SK-N-MC (cell line): ENCODE measurements at places on chromosomes 2 and 18.

DNA sequence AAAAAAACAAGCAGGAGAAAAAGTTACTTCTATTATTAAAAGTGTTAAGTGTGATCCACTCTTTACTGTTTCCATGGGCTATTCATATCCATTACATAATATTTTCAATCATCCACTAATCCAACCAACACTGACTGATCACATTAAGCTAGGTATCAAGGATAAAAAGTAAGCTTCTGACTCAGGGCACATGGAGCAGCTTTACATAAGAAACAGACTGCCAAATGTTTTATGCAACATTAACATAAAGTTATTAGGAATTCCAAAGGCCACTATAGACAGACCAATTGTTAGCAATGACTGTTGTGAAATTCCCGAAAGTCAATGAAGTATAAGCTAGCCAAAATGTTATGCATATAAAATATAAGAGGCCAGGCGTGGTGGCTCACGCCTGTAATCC is 277.6 kb downstream of the ZEB2 start:
- no peak for DNase-seq

- no peak for DNase-seq
Measured at GRCh38 chr2:69605284-69605683, 38.3 kb downstream of the AAK1 start.

DNA sequence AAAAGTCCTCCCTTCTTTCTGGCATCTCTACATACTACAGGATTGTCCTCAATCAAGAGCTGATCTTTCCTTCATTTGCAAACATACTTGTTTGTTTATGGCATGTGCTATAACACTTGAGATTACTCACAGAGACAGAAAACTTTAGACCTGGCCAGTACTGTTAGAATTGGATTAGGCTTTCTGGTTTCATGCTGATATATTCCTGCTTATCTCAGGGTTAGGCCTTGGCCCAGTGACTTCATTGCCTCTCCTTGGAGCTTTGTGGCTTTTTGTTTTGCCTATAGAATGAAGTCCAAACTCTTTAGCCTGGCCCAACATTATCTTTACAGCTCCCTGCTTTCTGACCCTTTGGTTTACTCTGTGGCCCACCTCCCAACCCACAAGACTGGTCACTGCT is 363.3 kb downstream of the ALK start:
- no peak for DNase-seq

DNA sequence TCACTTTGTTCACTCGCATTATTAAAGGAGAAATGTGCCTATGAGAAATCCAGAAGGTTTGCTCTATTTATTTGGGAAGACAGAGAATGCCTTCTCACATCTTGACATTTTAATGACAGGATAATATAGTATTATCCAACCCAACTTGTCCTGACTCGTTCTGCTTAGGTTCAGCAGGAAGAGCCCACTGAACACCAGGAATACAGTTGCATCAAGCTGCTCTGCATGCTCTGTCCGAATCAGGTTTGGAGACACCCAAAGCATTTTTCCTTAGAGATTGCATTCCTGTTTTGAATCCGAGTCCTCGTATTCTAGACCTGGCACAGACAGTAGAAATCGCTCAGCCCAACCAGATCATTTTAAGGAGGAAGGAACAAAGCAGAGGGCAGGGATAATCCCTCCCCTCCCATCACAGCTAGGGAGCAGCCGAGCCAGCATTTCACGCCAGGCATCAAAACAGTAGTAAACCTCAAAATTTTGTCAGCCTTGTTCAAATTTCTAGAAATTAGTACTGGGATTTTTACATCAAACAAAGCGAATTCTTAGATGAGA is 837.4 kb upstream of the ID2 start:
- no peak for DNase-seq

DNA sequence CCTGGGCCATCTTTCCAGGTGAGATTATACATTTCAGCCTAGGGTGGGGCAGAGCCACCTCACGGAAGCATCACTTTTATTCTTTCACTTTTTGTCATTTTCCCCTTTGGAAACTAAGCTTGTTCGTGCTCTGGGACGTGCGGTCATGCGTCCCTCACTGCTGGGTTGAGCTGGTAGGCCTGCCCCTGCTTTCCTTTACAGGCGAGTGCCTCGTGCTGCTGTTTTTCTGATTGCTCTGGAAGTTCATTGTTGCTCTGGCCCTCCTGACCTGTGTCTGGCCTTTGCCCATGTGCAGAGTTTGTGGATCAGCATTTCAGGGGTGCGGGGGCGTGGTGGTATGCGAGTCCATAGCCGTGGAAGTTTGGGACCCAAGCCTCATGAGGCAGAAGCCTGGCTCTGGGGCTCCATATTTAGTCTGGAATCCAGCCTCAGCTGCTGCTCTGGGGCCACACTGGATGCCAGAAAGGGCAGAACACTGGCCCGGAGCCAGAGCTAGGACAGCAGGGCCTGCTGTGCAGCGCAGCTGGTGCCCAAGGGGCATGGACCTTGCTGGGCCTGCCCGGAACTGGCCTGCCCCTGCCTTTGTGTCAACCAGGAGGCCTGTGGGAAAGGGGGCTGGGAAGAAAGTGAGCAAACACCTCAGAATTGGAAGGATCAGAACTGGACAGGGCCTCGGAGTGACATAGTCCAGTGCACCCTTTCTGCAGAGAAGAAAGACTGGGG is 51.1 kb downstream of the CTIF start:
- no peak for DNase-seq

DNA sequence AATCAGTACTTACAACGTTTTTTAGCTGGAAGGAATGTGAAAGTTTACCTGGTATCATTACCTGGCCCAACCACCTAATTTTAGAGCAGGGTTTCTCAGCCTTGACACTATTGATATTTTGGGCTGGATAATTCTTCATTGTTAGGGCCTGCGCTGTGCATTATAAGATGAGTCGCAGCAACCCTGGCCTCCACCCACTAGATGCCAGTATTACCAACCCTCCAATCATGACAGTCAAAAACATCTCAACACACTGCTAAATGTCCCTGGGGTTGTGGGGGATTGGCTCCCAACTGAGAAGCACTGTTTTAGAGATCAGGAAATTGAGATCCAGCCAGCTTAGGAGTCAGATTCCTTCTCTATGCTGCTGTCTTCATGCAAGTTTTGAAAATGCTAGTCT is 265.3 kb upstream of the TCF4 start:
- no peak for DNase-seq

- no peak for DNase-seq
Measured at GRCh38 chr2:236608710-236609109, 39.1 kb downstream of the ACKR3 start.

DNA sequence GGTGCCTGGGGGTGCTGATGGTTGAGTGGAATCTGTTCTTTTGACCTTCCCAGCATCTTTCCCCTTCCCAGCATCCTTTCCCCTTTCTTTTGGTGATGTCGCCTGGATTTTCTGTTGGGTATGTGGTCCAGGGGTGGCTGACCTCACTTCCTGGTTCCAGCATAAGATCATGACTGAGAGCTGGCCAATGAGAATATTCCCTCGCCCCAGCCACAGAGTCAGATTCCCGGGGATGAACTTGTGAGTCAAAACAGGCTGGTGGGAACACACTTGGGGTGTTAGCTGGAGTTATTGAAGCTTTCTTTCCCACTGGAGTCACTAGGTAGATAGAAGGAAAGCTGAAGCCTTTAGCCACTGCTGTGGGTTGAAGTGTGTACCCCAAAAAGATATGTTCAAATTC is 28.0 kb upstream of the FOSL2 start:
- DNase-seq: no peak

- DNase-seq: no peak
Measured at GRCh38 chr2:29525921-29526320, 395.5 kb downstream of the ALK start.

DNA sequence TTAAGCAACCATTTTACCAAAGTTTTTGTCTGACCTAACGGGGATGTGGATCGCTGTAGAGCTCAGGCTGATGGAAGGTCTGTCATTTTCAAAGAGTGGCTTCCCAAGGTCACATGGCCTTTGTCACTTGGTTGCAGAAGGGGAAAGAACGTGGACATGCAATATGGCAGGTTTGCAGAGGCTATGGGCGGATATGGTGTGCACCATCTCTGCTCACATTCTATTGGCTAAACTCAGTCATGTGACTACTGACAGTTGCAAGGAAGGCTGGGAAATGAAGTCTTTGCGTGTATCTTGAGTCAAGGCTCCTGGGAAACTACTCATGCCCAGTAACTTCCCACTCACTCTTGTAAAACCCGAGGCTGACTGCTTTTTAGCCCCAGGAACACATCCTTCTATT is 96.8 kb downstream of the ST6GAL2 start:
- DNase-seq: no peak

GRCh38 chr2:25824216-25824615 is 54.1 kb downstream of the ASXL2 start:
- no peak for DNase-seq

GRCh38 chr18:65769652-65770051 is 18.8 kb downstream of the CDH7 start:
- no peak for DNase-seq
